ENCODE measurements at places on chromosomes 4 and X.

GRCh38 chr4:104772849-104773248 lies 278.2 kb upstream of the CXXC4 start:
- no peaks in the 10 kb centered on the region for H3K36me3 ChIP-seq
- DNase-seq: no peak
- H3K4me1 ChIP-seq: no peaks in the 10 kb centered on the region
- no peaks in the 10 kb centered on the region for H3K27me3 ChIP-seq
- H3K27ac ChIP-seq: no peak overlapping the region

DNA sequence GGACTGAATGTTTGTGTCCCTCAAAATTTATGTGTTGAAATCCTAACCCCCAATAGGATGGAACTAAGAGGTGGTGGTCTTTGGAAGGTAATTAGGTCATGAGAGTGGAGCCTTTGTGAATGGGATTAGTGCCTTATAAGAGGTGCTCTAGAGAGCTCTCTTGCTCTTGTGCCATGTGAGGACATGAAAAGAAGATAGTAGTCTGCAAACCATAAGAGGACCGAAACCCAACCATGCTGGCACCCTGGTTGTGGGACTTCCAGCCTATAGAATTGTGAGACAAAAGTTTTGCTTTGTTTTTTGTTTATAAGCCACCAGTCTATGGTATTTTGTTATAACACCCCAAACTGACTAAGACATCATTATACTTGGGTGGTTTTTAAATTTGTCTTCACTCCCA lies 417.1 kb downstream of the ANKRD50 start:
- no peaks in the 10 kb centered on the region for H3K36me3 ChIP-seq
- no peak overlapping the region for H3K4me3 ChIP-seq
- no peak overlapping the region for H3K27ac ChIP-seq

- H3K4me3 ChIP-seq: no peak overlapping the region
- no peak overlapping the region for H3K27ac ChIP-seq
- H3K27me3 ChIP-seq: peaks cover 12% of the 10 kb centered on the region
- H3K4me1 ChIP-seq: no peaks in the 10 kb centered on the region
- H3K36me3 ChIP-seq: no peaks in the 10 kb centered on the region
These were observed 111.7 kb downstream of the HMX1 start for GRCh38 chr4:8759987-8760386.

DNA sequence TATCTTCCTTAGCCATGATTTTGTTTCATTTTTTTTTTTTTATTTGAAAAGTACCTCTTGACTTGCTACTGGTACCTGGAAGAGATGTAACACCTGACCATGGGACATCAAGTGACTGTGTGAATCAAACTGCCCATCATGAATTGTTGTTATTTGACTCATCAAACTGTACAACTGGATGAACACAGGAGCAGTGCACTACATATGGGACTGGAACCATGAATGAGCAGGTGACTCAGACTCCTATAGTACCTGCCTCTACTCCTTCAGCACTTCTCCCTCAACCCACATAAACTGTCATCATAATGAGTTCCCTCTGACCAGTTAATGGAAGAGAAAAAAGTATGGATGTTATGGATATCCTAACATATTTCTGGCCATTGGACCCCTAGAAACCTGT lies 15.9 kb upstream of the UBE2D3 start:
- H3K27me3 ChIP-seq: no peaks in the 10 kb centered on the region
- H3K27ac ChIP-seq: no peak overlapping the region
- H3K4me1 ChIP-seq: peaks cover 15% of the 10 kb centered on the region

Data from HFFc6 (cell line).